ENCODE measurements at places on chromosomes 13 and 19. TPM values are rescaled to one million over a fixed set of nuclear protein-coding genes. Genes with fewer than 3 reads are reported as not detected.

ICAM4 gene
- total RNA-seq, result 1.8 TPM

NLRP12 gene
- not detected for total RNA-seq

C19orf33 gene
- total RNA-seq, result not detected

TECR gene
- total RNA-seq, result 20.5 TPM

SIGLECL1 gene
- total RNA-seq, result not detected

EPN1 gene
- 47.1 TPM for total RNA-seq

KL gene
- under 0.01 TPM for total RNA-seq

TMEM161A gene
- total RNA-seq, result 21.1 TPM

ZNF700 gene
- total RNA-seq, result 7.4 TPM

ARHGAP35 gene
- total RNA-seq, result 37.5 TPM

TIMM50 gene
- total RNA-seq, result 37.2 TPM

RNF225 gene
- total RNA-seq, result under 0.01 TPM

CCDC124 gene
- 31.1 TPM for total RNA-seq

All from fibroblast of lung (primary cell).